Epithelial cell of prostate (primary cell): ENCODE measurements at places on chromosomes 12 and 14.

DNA sequence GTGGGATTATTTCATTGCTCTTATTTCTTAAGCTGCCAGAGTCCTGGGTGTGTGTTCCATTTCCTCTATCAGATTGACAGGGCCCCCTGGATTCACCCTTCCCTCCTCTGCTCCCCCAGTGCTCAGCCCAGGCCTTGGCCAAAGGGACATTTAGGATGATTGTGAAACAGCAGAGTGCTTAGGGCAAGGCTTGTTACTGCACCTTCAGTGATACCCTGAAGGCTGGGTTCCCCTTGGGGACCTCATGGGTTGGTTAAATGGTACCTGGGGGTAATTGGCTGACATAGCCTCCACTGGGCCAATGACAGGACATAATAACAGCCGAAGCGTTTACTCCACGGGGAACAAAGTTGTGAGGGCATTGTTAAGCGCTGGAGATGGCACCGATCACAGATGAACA, 1.3 kb upstream of the KRT72 start:
- DNase-seq = no peak

- no peak for DNase-seq
Observed at GRCh38 chr12:51392556-51393237, 1.5 kb upstream of the GALNT6 start.

- no peak for DNase-seq
Observed at GRCh38 chr12:65022421-65022820, 98.7 kb downstream of the WIF1 start.

DNA sequence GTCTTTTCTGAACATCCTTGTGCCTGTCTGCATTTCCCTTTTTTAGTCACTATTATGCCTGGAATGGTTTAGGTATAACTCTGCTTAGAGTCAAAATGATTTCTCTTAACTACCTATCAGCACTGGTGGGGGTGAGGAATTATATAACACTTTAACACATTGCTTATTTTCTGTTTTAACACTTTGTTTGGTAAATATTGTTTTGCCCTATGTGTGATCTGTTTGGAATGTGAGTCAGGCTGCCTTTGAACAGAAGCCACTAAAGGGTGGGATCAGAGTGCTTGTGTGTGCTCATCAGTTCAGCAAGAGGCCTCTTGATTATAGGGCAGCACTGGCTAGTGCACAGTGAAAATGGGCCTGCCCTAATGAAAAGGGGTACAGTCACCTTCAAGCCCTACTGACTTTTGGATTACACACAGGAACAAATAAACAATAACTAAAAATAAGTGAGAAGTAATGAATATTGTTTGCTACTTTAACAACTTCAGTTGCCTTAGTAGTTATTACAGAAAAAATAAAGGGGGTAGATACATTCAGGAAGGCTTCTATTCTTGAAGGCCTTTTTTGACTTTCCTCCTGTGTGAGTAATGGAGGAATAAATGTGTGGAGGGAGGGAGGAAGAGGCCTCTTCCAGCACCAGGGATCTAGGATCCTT, 23.2 kb downstream of the NGDN start:
- DNase-seq = no peak

- DNase-seq = no peak
Observed at GRCh38 chr12:110314308-110314707, 33.3 kb downstream of the ATP2A2 start.

DNA sequence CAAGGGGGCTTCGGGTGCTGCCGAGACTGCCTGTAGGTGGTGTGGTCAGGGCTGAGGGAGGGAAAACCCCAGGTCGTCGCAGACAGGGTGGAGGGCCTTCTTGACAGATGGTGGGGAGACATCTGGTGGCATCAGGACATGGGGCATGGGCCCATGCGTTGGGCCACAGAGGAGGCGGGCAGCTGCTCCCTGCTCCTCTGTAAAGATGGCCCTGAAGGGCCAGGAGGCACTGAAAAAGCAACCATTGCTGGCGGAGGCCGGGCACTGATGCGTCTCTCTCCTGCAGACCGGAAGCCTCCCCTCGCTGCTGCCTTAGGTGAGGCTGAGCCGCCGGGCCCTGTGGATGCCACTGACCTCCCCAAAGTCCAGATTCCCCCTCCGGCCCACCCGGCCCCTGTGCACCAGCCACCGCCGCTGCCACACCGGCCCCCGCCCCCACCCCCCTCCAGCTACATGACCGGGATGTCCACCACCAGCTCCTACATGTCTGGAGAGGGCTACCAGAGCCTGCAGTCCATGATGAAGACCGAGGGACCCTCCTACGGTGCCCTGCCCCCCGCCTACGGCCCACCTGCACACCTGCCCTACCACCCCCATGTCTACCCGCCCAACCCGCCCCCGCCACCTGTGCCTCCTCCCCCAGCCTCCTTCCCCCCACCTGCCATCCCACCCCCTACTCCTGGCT, 28.8 kb downstream of the CCNK start:
- DNase-seq = no peak

- no peak for DNase-seq
Observed at GRCh38 chr14:78399316-78399889, 229.2 kb downstream of the NRXN3 start.

GRCh38 chr12:118070650-118071049, 9.7 kb upstream of the WSB2 start:
- no peak for DNase-seq

- DNase-seq = no peak
Observed at GRCh38 chr14:70726651-70727375, 82.5 kb downstream of the MAP3K9 start.

DNA sequence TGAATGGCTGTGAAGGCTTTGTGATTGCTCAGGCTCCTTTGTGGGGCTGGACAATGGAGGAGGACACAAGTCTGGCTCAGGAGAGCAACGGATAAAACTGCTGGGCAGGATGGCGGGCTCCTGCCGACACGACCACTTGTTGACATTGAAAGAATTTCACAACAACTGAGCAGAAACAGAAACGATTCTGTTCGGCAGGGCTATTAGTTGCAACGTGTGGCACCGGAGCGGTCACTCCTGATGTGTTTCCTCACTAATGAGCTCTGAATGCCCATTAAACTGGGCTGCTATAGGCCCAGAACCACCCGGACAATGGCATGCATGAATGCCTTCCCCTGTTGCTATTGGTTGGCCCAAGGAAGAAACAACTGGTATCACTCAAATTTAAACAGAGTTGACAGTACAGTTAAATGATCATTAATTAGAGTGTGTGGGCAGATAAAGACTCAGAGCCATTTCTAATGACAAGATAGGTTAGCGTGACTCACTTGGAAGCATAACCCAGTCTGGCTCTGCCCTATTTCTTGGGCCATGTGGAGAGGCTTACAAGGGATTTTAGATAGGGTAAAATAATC, 142.9 kb downstream of the ASCL1 start:
- DNase-seq = no peak

DNA sequence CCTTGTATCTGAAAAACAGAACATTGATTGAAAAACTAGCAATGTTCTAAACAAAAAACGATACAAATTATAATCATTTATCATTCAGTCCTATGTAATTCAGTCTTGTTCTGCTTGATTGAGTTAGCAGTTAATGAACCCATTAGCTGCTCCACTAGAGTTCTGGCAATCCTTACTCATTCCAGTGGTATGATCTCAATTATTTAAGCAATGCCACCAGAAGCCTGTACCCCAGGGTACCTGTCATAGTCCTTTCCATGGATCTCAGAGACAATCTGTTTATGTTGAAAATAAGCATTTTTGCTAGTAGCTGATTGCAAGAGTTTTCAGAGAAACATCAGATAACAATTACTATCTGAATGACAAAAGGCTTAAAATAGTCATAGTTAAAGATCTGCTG, 115.9 kb downstream of the UNC79 start:
- no peak for DNase-seq
